NCI-H1436 treated with DMSO at 0.1 percent for 48 hours (cell line): ENCODE measurements at places on chromosomes 7 and 10.

DNA sequence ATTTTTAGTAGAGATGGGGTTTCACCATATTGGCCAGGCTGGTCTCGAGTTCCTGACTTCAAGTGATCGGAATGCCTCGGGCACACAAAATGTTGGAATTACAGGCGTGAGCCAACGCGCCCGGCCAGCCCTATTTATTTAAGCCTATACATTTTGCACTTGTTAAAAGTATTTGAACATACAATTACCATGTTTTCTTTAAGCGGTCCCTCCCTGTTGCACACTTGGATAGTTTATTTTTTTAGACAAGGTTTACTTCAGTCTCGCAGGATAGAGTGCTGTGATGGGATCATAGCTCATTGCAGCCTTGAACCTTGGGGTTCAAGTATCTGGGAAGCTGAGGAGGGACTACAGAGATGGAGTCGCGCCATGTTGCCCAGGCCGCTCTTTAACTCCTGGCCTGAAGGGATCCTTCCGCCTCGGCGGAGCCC is 35.7 kb upstream of the SRRM3 start:
- no peak for DNase-seq

GRCh38 chr10:49298671-49298982 is 343 bp upstream of the C10orf71 start:
- DNase-seq = no peak

DNA sequence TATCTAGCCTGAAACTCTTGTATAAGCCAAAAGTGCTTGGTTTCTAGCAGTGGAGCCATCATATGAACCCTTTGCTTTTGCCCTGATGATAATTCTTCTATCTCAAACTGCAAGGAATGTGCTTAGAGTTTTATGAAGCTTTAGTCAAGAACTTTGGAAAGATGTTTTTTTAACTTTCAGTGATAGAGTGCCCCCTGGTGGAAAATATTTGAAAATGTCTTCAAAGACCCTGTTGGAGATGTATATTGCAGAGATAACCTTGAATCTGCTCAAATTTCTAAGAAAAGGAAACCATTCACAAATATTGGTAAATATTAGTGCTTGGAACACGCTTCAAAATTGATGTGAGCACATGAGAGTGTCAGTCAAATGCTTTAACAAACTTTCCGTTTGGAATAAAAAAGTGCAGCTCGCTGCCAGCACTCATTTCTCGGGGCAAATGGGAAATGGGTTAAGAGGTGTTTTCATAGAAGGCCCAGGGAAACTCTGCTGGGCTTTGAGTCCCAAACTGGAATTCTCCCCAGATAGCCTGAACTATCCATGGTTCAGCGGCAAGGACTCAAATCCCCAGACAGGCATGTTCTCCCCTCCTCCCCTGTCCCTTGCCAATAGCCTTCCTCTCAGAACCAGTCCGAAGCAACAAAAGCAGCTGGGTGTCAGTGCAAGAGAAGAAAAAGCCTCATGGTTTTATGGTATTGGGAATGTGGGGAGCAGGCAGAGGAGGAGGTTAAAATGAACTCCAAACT is 129.3 kb downstream of the MYOF start:
- no peak for DNase-seq

- DNase-seq = no peak
These were observed 6.4 kb upstream of the TNRC18 start for GRCh38 chr7:5429857-5430611.

GRCh38 chr10:77248104-77248790 is 389.4 kb downstream of the KCNMA1 start:
- DNase-seq = no peak

DNA sequence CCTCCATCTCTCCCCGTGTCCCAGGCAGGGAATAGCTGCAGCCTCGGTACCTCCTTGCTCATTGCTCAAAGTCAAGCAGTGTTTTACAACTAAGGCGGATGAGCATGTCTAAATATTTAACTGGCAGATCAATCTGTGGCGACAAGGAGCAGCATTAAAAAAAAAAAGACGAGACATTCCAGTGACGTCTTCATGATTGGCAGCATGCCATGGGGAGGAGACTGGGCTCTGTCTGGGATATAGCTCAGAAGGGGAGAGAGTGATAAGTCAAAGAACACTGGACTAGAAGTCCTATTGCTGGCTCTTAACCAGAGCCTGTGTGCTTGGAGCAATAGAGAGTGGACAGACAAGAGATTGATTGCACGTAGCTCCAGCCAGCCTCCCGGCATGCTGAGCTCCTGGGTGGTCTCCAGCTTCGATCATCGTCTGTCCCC is 287.5 kb upstream of the PODXL start:
- no peak for DNase-seq

DNA sequence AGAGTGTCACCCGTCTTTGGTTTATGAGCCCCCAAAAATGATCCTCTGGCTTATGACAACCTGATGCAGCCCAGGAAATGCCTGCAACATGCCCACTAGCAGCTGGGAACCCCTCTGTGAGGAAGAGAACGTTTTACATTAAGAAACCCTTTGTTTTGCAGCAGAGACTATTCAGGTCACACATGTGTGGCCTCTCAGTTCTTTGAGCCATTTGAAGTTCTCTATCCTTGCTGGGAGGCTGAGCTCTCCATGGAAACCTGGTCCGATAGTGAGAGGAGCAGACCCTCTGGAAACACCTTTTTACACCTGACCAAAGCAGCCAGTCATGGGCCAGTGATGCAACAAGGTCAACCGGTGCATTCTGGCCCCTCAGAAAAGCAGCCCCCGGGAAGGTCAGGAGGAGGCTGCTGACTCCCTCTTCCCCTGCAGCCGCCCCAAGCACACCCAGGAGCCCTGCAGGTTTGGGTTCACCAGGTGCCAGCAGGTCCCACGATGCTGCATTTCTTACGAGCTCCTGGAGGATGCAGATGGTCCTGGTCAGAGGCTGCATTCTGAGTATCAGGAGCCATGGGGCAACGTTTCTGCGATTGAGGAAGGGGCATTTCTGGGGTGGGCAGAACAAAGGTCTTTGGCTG is 134.3 kb downstream of the ZMYND11 start:
- DNase-seq = no peak

DNA sequence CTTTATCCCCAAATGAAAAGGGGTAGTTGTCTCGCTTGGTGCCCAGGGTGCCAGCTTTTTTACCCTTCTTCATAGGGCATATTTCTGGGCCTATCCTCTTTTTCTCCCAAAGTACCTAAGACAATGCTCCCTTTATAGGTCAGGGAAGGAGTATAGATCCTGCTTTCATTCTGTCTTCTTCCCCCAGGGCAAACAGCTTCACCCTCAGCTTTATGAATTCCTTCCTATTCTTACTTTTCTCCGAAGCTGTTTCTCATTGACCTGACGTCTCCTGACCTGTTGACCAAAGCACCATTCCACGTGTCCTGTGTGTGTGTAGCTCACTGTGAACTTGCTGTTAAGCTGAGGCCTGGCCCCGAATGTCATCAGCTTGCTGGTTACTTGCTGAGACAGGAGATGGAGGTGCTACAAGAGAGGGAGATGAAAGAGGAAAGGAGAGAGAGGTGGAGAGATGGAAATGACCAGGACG is 48.9 kb downstream of the PYROXD2 start:
- DNase-seq = no peak

DNA sequence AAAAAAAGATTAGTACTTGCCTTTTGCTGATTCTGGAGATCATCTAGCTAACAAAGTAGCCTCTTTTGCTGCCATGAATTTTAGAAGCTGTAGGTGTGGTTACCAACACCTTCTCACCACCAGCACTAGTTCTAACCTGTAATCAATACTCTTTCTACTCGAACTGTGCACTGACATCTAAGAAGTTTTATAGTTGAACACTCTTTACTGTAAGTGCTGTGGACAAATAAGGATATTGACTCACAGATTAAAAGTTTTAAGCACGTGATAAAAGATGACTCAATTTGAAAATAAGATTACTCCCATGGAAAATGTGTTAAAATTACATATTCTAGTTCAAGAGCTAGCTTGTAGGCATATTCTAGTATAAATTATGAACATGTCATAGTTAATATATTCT is 89.9 kb downstream of the REEP3 start:
- no peak for DNase-seq

- no peak for DNase-seq
These were observed 109.8 kb upstream of the PTN start for GRCh38 chr7:137453356-137453755.
